Effector CD4-positive, alpha-beta T cell (primary cell): ENCODE measurements at places on chromosomes 5 and 9.

- no peak for DNase-seq
These were observed 112.3 kb upstream of the NR3C1 start for GRCh38 chr5:143515829-143516228.

DNA sequence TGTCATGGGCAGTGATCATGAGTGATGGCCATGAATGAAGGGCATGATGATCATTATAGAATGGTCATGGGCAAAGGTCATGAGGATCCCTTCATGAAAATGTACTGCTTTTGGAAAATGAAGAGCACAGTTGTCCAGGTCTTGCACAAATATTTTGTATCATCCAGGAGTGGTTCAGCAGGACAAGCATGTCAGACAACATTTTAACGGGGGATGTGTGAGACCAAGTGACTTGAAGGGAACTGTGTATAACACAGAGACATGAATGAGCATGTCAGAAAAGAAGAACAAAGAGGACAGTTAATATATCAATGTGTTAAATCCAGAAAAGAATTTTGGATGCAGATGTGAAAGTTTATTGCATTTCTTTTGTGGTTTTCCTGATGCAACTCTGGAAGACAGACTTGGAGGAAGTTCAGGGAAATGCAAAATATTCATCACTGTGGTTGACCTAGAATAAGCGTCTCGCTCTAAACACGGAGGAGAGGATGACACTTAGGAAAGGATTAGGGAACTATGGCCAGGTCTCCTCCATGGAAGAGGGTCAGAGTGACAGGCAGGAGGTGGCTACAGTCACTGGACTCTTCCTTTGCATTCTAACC is 116.1 kb upstream of the IRX4 start:
- DNase-seq, result no peak

DNA sequence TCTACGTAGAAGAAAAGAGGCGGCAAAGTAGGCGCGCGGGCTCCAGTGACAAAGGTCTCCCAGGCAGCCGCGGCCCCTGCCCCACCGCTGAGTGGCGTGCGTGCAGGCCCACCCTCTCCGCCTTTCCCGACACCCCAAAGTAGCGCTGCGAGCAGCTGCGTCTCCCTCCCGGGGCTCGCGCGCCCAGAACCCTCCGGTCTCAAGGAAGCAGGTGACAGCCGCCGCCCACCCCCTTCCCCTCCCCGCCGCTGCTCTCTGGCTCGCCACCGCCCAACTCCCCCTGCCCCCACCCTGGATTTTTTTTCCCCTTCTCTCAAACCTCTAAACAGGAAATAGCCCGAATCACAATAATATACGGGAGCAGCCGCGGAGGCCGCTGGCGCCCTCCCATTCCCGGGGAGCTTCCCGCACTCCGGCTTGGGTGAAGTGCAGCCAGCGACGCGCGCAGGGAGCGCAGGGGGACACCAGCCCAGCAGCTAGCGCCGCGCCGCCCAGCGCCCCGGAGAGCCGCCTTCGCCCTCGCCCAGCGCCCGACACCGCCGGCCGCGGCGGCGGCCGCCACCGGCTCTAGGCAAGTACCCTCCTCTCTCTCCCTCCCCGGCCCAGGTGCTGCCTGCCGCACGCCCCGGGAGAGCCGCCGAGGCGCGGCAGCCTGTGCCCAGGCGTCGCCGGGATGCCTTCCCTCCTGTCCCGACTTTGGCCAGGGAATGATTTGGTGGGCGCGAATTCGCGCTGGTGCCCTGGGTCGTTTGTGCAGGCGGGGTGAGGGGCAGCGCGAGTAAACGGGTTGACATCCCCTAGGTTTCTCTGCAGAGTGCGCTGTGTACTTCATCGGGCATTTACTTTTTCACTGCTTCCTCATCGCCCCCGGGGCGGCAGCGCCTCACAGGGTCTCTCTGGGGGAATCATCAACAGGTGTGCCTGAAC is 52.7 kb upstream of the TJP2 start:
- no peak for DNase-seq

DNA sequence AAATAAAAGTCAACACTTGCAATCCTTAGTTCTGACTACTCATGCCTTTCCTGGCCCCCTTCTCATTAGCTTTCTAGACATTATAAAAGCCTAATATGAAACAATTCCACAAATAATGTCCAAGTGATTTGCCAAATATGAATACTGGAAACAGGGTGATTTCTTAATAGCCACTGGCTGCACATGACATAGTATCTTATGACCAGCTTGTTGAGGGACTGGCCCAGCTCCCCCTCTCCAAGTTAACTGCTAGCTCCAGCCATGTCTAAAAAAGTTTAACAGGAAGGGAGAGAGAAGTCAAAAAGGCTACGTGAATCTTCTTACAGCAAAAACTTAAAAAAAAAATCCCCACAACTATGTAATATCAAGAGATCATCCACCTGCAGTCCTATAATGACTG is 1.5 kb downstream of the CERT1 start:
- no peak for DNase-seq

- no peak for DNase-seq
These were observed 75.3 kb downstream of the LHFPL2 start for GRCh38 chr5:78573318-78573717.

DNA sequence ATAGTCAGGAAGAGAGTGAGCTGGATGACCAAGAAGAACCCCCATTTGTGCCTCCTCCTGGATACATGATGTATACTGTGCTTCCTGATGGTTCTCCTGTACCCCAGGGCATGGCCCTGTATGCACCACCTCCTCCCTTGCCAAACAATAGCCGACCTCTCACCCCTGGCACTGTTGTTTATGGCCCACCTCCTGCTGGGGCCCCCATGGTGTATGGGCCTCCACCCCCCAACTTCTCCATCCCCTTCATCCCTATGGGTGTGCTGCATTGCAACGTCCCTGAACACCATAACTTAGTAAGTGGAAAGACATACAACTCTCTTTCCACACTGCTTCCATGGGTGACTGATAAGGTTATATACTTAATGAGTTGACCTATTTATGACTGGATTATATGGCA is 51.5 kb downstream of the RAB14 start:
- no peak for DNase-seq

- no peak for DNase-seq
These were observed 196.2 kb downstream of the AOPEP start for GRCh38 chr9:94922691-94923107.

DNA sequence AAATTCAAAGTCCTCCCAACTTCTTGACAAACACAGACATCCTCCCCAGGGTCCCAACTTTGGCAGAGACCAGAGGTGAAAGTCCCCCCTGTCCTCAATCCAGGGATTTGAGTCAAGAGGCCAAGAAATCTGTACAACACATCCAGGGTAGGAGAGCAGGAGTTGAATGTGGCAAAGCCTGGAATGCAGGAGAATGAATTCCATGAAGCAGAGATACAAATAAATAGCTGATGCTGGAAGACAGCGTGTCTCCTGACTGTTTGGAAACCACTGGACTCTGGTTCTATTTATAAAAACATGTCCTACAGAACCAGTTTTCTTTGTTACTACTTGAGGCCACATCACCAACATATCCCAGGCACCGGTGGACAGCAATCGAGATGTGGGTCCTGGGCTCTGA is 43.7 kb upstream of the SLIT3 start:
- DNase-seq, result no peak

DNA sequence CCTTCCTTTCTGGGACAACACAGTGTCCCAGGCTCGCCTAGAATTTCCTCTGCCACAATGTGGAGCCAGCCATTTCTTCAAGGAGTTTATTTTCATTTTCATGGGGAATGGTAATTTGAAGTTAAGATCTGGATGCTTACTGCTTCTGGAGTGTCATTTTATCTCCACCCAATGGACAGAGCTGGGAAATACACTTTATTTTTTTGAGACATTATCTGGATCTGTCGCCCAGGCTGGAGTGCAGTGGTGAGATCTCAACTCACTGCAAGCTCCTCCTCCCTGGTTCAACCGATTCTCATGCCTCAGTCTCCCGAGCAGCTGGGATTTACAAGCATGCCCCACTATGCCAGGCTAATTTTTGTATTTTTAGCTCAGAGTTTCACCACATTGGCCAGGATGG is 12.7 kb upstream of the THG1L start:
- DNase-seq, result no peak

DNA sequence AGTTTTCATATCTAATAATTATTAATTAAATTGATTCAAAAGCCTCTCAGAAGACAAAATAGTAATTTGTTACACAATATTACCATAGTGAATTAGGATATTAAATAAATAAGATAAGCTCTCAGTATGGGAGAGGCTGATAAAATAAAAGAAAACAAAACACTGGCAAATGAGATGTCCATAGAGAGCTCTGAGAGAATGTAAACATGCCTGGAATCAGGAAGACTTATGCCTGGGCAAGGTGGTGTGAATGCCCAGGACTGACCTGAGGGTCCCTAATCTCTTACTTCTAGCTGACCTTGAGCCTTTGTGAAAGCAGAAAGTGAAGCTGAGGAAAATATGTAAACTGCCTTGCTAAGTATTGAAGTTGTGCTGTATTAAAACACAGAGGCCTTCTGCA is 616.5 kb downstream of the PTPRD start:
- no peak for DNase-seq

- DNase-seq, result no peak
These were observed 75.2 kb downstream of the FCHO2 start for GRCh38 chr5:73030995-73031394.

DNA sequence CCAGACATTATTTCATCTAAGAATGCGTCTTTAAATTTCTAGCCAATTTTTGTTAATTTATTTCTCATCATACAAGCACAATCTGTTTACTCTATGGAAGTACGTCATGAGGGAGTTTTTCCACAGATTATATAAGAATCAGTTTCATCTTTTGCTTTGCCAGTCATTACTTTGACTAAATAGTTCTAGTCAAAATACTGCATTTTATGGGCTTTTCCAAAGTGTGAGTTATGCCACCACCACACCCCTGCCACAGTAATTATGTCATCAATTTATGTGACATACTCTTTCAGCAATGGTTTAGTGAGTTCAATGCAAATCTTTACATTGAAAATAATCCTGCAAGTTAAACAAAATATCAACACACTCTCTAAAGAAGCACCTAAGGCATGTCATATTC is 2.0 kb downstream of the RIMOC1 start:
- DNase-seq, result no peak

GRCh38 chr9:114028646-114029045 is 49.5 kb downstream of the AMBP start:
- DNase-seq, result no peak

DNA sequence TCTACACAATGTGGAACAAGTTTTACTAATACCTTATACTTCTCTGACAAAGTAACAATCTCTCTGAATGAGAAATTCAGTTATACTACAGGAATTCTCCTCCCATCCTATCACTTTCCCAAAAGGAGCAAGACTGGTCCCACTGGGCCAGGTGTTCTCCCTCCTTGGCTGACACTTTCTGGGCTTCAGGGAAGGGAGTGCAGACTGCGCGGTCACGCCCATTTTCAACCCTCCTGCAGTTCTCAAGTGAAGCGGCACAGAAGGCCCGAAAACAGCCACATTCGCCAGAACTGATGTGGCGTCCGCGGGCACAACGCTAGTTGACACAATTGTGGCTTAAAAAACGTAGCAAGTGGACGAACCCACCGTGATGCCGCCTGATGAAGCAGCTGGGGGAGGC is 603 bp downstream of the SAXO1 start:
- no peak for DNase-seq

DNA sequence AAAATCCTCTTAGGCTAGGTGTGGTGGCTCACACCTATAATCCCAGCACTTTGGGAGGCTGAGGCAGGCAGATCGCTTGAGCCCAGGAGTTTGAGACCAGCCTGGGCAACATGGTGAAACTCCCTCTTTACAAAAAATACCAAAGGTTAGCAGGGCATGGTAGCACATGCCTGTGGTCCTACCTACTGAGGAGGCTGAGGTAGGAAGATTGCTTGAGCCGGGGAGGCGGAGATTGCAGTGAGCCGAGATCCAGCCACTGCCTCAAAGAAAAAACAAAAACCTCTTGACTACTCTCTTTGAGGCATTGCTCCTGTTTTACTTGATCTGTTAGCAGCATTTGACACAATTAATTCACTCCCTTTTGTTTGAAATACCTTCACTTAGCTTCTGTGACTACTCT is 20.7 kb downstream of the KIF2A start:
- DNase-seq, result no peak

- no peak for DNase-seq
These were observed 83.8 kb downstream of the DAB2IP start for GRCh38 chr9:121735065-121735792.

DNA sequence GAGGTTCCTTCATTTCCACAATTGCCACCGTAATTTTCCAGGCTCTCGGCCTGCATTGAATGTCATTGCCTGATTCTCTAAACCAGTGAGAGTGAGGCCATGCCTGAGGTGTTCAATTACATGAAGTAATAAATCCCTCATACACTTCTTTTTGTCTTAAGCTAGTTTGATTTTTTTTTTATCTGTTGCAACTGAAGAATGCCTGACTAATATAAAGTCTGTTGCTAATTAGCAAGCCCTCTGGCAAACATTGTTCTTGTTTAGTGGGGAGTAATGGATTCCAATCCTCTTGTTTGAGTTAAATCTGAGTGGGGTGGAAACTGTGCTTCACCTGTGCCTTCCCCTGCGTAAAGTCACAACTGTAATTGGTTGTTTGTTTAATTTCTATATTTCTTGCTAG is 338.1 kb upstream of the ATP10B start:
- DNase-seq, result no peak

DNA sequence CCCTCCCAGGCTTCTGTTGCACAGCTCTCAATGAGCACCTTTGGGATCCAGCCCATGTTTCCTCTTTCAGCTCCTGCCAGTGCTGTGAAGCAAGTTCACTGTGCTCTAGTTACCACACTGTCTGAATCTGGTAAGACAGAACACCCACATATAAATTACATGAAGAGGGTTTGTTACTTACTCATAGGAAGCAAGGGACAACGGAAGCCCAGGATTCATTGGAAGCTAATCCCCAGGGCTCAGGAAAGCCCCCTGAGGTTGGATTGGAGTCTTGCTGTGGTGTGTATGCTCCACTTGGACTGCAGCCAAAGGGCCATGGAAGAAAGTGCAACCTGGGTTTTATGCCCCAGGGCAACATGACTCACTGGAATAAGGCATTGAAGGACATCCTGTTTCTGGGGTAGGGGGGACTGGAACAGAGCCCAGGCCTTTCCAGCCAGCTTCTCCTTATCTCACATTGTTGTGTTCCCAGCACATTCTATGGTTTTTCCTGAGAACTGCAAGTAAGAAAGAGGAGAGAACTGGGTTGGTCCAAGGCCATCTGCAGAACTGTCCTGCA is 15.6 kb upstream of the CLK4 start:
- no peak for DNase-seq

DNA sequence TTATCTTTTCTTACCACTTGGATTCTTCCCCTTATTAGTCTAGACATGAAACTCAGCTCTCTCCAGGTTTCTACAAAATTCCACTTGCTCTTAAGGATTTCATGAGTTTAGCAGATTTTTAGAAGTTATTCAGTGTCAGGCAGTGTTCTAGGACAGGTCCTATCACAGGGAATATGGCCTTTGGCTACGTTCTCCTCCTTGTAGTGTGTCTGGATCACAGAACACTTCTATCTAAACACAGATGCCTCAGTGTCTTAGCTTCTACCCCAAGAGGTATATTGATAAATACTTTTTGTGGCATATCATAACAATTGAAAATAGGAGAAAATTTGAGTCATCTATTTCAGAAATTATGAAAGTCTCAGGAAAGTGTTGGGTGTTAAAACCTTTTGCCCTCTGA is 15.6 kb downstream of the RAB3C start:
- DNase-seq, result no peak
